ENCODE measurements at places on chromosomes 11 and 22.

GRCh38 chr11:58047818-58048217 is 17.1 kb downstream of the OR6Q1 start:
- DNase-seq = no peak

DNA sequence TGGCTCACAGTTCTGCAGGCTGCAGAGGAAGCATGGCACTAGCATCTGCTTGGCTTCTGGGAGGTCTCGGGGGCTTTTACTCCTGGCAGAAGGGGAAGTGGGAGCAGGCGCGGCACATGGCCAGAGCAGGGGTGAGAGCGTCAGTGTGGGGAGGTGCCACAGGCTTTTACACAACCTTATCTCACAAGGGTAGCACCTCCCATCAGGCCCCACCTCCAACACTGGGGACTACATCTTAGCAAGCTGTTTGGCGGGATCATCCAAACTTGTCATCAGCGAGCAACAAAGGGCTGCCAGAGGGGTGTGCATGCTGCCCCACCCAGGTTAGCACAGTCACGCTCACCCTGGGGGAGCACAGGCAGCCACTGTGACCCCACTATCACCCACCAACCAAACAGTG is 18.9 kb upstream of the YPEL1 start:
- no peak for DNase-seq

DNA sequence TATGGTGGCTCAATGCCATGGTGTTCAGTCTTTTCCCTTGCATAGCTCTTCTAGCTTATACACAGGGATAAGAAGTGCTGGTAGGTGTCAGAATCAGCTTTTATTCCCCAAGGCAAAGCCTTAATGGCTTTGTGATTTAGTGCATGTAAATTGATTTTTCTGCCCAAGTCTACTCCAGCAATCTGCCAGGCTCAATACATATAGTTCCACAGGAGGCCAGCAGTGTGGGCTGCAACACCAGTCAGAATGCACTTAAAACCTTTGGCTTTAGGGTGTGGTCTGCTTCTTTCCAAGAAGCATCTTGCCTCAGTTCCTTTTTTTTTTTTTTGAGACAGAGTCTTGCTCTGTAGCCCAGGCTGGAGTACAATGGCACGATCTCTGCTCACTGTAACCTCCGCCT is 14.5 kb upstream of the CAPRIN1 start:
- no peak for DNase-seq

GRCh38 chr11:120153221-120153620 is 15.3 kb upstream of the TRIM29 start:
- DNase-seq = no peak

- DNase-seq = no peak
Measured at GRCh38 chr22:35541254-35541748, 670 bp downstream of the RASD2 start.

GRCh38 chr11:111935317-111936039 is 1.7 kb upstream of the DIXDC1 start:
- DNase-seq = no peak

- no peak for DNase-seq
Measured at GRCh38 chr11:116644941-116645305, 127.9 kb downstream of the BUD13 start.

- no peak for DNase-seq
Measured at GRCh38 chr11:94507485-94507884, 4.8 kb upstream of the C11orf97 start.

DNA sequence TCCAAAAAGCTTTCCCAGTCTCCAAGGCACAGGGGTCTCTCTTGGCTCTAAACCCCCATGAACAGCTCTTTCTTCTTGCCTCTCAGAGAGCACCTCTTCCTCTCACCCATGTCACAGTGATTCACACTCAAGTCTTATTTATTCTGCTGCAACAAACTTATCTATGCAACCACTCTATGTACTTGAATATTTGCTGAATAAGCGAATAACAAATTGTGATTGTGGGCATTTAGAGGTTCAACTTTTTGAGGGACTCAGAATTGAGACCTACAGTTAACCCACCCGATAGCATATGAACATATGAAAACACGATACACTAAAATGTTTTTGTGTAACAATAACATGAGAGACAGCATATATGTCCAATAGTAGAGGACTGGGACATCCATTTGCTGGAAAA is 137.1 kb upstream of the NARS2 start:
- DNase-seq = no peak

DNA sequence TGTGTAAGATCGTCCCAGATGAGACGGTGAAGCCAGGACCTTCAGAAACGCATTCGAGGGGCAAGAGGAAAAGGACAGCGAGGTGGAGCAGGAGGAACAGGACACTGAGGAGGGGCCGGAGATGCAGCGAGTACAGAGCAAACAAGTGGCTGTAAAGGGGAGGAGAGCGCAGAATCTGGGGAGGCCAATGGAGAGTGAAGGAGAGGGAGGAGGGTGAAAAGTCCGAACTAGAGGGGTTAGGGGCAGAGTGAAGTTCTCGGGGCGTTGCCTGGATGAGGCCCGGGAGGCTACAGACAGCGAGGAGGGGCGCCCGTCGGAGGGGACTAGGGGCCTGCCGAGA is 8.8 kb upstream of the PPIL2 start:
- DNase-seq = no peak

DNA sequence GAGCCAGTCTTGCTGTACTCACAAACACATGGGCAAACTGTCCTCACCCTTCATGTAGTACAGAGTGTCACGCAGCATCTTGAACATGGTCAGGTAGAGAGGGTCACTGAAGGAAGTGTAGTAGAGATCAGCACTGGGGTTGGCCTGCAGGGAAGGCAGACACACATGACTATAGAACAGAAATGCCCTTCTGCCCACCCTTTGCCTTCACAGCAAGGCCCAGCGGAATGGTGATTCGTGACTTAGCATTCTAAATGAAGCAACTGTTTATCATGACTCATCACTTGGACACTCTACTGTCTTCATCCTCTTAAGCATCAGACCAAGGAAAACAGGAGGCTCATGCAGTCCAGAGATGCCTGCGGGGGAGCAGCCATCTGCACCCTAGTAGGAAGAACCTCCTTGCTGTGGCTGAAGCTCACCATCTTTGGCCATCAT is 33.4 kb downstream of the SERPIND1 start:
- DNase-seq = no peak

DNA sequence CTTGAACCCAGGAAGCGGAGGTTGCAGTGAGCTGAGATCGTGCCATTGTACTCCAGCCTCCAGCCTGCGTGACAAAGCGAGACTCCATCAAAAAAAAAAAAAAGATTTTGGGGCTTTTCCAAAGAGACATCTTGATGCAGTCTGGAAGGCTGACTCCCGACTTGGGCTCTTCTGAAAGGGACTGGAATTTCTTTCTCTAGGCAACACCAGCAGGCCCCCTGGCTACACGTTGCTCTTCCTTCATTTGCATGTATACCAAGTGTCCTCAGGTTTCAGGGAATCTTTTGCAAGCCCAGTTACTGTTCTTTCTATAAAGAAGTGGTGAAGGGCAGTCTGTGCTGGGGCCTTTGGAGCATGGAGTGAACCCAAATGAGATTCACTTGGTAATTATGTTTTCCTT is 211.0 kb downstream of the GRIK4 start:
- no peak for DNase-seq

- DNase-seq = no peak
Measured at GRCh38 chr22:30056015-30056414, 24.2 kb upstream of the HORMAD2 start.

DNA sequence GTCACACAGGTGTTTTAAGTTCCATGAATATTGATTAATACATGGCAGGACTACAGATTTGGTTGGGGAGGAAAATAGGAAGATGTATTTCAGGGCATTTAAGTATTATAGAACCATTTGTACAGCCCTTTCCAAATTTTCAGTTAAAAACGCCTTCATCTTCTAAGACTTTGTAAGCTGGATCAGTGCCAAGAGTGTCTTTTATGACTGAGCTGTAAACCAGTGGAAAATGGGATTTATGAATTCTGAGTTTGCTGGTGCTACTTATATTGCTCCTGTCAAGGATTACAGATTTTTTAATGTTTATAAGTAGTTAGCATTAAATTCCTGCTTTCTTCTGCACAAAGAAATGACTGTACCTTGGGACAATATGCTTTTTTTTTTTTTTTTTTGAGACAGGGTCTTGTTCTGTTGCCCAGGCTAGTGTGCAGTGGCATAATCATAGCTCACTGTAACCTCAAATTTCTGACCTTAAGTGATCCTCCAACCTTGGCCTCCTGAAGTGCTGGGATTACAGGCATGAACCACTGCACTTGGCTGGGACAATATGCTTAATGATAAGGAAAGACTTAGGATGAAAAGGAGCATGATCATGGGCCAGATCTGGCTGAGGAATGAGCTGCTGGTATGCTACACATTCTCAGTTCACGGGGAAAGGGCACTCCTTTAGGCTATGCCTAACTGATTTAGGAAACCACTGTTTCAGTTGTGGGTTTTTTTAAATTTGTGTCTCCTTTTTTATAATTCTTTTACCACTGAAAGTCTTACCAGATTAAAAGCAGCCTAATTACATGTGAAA is 113.6 kb upstream of the MTNR1B start:
- DNase-seq = no peak

DNA sequence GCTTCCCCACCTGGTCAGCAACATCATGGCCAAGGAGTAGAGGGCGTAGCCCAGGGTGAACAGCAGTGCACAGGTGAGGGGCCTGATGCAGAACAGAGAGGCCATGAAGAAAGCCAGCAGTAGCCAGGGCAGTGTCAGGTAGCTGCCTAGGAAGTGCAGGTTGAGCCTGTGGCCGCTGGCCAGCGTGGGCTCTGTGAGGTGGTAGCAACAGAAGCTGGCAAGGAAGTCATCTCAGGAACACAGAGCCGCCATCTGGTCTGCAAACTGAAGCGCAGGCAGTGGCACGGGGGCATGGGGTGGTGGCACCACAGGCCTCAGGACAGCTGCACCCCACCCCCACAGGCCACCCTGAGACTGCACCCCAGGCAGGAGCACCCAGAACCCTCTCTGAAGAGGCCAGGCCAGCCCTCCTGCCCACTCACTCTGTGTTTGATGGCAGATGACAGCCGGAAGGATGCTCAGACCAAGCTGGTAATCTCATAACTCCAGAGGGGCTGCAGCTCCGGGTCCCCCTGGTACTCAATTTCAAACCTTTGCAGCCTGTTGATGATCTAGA is 95.3 kb downstream of the MED15 start:
- DNase-seq = no peak

DNA sequence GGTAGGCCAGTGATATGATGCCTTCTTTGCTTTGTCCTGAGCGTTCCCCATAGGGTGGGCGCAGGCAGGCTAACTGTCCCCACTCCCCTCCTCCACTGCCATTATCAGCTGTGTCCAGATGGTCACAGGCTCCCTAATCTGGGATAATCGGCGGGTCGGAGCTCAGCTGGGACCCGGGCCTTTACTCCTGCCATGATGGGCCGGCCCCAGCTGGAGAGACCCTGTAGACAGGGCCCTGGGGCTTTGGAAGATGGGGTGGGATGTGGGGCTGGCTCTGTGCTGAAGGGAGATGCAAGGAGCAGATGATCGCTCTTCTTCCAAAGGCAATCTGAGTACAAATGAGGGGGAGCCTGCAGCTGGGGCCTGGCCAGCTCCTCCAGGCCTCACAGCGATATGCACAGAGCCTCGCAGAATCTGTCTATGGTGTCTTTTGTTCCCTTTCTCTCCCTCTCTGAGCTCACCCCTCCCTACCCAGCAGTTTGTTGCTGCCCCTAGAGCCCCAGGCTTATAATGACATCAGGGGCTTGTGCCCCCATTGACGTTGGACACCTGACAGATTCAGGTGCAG is 11.9 kb downstream of the KLHL35 start:
- DNase-seq = no peak

- DNase-seq = peak; percentile 11
Measured at GRCh38 chr11:107591378-107592230, 657 bp downstream of the ELMOD1 start.

GRCh38 chr11:108233277-108233945 is 10.5 kb downstream of the ATM start:
- no peak for DNase-seq

DNA sequence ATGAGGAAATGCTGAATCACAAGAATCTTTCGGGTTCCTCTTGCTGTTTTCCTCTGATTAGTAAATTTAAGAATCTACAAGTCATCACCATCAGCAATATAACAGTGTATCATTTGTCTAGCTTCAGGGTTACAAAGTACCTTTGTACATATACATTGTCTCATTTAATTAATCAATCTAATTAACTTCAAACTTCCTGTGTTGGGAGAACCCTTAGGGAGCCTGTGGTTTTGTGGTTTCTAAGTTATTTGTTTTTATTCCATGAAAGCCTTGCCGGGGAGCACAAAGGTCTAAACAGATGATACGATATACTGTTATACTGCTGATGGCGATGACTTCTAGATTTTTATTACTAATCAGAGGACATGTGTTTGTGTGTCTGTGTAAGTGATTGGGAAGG is 41.0 kb downstream of the TIMP3 start:
- DNase-seq = no peak

DNA sequence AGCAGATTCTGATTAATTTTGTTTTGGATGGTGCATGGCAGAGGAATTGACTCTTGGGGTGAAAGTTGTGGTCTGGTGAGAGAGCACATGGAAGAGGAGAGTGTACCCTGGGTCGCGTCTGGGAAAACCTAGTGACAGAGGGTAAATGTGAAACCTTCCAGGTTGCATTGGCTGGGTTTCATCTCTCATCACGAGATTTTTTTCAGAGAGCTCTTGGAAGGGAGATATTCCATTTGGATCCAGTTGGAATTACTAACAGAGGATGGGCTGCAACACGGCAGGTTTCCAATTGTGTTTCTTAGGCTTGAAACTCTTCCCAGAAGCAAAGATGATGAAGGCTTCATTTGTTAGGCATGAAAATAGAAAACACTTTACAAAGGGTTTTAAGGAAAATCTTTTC is 109.7 kb upstream of the MTMR2 start:
- no peak for DNase-seq

DNA sequence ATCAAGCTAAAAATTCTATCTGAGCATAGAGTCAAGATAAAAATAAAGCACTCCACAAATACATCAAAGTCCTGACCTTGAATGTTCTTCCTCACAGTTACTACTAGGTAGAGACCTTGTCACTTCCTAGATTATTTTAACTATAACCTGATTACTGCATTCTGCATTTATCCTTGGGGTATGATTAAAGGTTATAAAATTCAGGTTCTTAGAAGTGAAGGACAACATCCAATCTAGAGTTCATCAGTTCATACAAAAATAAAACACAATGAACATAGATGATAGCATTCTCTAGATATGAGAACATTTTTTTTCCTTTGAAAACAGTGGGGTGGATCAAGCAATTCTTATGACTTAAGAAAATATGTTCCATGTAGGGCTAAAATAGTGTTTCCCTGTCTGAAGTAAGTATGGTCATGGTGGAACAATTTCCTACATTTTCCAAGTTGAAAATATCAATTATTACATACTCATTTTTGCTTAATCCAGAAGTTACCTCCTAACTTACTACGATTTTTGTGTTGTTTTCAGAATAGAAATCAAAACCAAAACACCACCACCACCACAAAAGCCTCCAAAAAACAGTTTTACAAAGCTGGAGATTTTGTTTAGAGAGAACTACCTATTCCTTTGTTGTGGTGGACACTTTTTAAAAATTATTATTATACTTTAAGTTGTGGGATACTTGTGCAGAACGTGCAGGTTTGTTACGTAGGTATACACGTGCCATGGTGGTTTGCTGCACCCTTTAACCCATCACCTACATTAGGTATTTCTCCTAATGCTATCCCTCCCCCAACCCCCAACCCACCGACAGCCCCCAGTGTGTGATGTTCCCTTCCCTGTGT is 112.0 kb upstream of the DDI1 start:
- DNase-seq = no peak

- DNase-seq = no peak
Measured at GRCh38 chr11:58513747-58514367, 6.0 kb upstream of the OR5B21 start.

All from stimulated activated effector memory CD8-positive, alpha-beta T cell treated with anti-CD3 and anti-CD28 coated beads, Interleukin-12 subunit alpha, Interleukin-12 subunit beta, amount 100 ng/mL, for 72 hours (primary cell).